Astrocyte of the hippocampus (primary cell): ENCODE measurements at places on chromosomes 5 and 9.

DNA sequence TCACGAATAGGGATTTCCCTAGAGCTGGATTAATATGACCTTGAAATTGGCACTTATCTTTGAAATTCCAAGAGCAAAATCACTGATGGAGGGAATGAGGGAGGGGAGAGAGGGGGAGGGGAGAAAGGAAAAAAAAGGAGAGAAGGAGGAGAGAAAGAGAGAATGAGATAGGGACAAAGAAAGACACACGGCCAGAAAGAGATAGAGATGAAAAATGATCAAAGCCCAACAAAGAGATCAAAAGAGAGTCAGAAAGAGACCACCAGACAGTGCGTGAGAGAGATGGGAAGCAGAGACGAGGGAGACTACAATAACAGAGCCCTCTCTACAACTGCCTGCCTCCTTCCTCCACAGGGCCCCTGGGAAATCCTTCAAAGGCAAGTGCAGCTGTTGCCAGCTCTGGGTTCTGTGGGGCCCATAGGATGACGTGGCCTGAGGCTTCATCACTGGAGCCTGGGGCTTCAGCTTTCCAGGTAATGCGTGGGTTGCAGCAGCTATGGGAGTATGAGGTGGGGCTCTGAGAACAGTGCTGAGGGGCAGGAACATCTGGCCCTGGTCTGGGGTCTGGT is 58.3 kb upstream of the SHB start:
- DNase-seq, result no peak

GRCh38 chr5:149455889-149456409 is 76.9 kb upstream of the IL17B start:
- peak; percentile 54 for DNase-seq

DNA sequence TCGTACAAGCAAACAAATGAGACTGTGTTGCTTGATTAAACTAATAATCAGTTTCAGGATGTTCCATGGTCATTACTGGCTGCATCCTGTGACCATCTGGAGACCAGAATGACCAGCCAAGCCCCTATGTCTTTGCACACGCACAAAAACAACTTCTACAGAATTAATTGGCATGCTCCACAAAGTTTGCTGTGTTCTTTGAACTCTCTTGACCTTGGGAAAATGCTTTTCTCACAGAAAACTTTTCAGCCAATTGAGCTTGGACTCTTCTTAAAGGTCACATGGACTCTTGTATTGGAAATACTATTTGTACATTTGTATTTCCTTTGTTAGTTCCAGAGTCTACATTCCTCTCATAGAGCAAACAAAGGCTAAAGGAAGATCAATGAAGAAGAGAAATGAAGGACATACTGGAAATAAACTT is 147.8 kb downstream of the ARRDC3 start:
- no peak for DNase-seq

DNA sequence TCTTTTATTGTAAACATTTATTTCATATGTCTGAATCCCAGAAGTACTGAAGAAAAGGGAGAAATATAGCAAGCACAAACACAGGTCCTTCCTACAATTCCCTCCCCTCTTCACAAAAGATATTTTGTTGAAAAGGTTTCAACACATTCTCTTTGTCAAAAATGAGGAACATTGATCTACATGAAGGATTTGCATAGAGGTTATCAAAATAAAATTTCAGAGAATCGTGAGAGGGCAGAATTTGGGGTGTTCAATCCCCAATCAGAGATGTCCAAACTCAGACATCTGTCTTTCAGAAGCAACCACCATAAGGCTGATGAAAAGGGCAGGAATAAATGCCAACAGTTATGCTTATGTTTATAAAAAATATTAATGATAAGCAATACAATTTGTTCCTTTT is 69.2 kb downstream of the MARCHF3 start:
- no peak for DNase-seq

- DNase-seq, result peak; percentile 94
Observed at GRCh38 chr5:173454736-173455598, 126.8 kb upstream of the STC2 start.

GRCh38 chr9:117160254-117160653 is 254.6 kb downstream of the ASTN2 start:
- peak; percentile 6 for DNase-seq

DNA sequence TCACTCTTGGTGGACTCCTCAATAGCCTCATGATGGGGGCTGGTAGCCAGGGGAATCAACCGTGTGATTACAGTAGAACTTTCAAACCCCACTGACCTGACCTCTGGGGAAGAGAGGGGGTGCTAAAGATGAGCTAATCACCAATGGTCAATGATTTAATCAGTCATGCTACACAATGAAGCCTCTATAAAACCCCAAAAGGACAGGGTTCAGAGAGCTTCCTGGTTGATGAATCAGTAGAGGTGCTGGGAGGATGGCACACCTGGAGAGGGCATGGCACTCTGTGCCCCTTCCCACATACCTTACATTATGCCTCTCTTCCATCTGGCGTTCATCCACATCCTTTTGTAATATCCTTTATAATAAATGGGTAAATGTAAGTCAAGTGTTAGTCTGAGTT is 8.9 kb upstream of the SH3TC2 start:
- DNase-seq, result no peak

DNA sequence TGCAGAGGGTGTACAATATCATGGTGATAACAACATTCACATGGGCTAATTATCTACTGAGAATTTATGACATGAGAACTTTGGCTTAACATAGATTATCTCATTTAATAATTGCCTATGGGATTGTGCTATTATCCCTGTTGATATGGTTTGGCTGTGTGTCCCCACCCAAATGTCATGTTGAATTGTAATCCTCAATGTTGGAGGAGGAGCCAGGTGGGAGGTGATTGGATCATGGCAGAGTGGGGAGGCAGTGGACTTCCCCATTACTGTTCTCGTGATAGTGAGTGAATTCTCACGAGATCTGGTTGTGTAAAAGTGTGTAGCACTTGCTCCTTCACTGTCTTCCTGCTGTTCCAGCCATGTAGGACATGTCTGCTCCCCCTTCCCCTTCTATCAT is 186.4 kb downstream of the TRIM32 start:
- DNase-seq, result no peak

DNA sequence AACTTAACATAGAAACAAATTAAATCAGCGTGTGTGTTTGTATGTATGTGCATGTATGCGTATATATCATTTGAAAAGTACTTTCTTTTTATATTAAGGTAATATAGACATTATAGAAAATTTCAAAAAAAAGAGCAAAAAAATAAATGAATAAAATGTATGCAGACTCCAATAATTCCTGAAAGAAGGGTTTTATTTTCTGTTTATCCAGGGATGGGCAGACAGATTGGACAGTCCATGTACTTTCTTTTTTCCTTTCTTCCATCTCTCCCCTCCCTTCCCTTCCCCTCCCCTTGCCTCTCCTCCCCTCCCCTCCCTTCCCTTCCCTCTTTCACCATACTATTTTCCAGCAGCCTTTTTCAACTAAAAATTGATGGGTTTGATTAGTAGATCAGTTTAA is 123.8 kb downstream of the SGCD start:
- DNase-seq, result no peak

- DNase-seq, result peak; percentile 55
Observed at GRCh38 chr9:122201641-122202040, 27.1 kb downstream of the LHX6 start.

GRCh38 chr9:97860451-97861147 is 7.6 kb downstream of the FOXE1 start:
- DNase-seq, result no peak

GRCh38 chr9:84189904-84190303 is 150.7 kb downstream of the SLC28A3 start:
- DNase-seq, result no peak

DNA sequence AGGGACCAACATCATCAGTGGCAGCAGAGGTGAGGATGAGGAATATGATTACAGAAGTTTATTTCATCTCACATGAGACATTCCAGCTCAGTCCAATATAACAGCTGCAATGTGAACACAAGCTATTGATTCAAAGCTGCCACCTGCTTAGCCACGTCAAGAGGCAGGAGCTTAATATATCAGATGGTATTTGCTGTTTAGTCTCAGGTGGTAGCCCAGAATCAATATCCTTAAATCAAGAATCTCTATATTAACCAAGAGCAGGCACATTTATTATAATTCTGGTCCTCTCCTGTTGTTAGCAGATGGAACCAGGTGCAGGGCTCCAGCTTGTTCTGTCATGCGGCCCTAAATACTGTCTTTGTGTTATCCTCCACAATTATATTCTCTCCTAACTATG is 431.6 kb downstream of the ICE1 start:
- DNase-seq, result no peak

DNA sequence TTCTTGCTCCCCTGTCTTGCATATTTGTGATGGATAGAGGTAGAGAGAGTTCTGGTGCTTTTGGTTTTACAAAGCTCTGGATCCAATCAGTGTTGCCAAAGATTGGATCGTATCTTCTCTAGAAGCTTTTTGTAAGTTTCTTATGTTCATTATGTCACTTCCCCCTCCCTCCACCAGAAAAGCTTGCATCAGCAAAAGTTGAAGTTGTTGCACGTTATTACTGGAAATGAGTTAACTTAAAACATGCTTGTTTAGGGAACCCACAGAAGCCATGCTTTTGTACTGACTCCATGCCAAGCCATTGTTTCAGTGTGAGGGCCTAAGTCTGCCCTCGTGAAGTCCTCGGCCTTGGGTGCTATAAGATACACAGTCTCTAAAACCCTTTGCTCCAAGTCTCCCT is 186.5 kb downstream of the ERCC6L2 start:
- DNase-seq, result no peak

DNA sequence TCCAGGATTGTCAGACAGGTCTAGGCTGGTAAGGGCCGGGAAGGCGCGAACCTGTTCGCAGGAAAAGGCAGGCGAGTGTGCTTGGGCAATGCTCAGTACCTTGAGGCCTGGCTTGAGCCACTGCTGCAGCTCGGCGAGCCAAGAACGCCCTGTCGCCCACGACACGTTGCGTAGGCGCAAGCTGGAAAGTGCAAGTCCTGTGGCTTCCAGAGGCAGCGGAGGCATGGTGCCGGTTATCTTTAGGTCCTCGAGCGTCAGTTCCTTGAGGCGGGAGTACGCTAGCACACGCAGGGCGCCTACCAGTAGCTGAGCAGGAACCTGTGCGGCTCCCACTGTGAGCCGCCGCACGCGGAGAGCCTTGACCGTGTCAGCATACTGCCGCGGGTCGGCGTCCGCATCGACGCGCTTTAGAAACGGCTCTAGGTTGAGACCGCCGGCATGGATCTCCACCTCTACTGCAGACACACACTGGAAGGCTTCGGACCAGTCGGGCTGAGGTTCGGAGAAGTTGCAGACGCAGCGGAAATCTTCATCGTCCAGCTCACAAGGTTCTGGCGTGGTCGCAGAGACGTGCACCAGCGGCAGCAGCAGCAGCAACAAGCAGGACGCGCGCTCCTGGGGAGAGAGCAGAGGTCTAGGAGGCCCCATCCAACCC is 482 bp downstream of the CD14 start:
- DNase-seq, result peak; percentile 61

DNA sequence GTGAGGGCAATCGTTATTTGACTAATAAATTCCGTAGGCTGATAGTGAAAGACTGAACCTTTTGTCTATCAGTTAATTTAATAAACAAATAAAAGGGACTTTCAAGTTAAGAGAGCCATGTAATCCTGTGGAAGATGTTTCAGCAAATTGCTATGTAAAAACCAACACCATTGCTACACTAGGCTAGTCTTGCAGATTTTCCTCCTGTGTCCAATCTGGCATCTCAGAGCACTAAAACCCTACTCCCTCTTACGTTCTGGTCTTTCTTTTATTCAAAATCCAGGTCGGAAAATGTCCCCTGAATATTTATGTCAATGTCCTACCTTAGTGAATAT is 478.8 kb upstream of the TNC start:
- DNase-seq, result no peak

- DNase-seq, result peak; percentile 71
Observed at GRCh38 chr5:17228821-17229291, 11.4 kb downstream of the BASP1 start.
